ENCODE measurements at places on chromosomes 1 and 21. TPM values are rescaled to one million over a fixed set of nuclear protein-coding genes. Genes with fewer than 3 reads are reported as not detected.

Gene CLEC20A
- not detected for total RNA-seq

- no peak for DNase-seq
These were observed 9.8 kb downstream of the ARL8A start for GRCh38 chr1:202134645-202135172.

- DNase-seq, result no peak
These were observed 28.2 kb downstream of the VAV3 start for GRCh38 chr1:107936498-107937481.

DNA sequence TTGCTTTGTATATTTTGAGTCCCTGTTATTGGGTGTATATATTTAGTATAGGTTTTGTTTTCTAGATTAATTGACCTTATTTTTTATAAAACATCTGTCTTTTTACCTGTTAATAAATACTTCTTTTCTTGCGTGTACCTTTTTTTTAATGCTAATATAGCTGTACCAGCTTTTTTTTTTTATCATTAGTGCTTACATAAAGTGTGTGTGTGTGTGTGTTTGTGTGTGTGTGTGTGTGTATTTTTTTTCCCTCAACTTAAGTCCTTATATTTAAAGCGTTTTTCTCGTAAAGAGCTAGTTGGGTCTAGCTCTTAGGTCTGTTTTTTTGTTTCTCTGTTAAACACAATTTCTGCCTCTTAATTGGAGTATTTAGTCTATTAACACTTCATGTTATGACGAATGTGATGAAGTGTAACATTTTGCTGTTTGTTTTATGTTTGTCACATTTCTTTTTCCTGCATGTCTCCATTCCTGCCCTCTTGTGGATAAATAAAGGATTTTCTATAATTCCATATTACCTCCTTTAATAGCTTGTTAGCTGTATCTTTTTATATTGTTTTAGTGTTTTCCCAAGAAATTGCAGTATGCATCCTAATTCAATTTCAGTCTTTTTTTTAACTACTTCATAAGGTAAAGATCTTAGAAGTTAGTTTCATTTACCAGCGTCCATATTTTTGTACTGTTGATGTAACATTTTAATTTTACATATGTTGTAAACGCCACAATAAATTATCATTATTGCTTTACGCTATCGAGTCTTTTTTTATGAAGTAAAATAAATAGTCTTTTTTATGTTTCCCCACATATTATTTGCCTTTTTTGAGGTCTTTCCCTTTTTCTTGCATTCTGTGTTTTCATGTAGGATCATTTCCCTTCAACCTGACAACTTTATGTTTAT, 4.3 kb downstream of the PRMT2 start:
- DNase-seq, result no peak
